ENCODE measurements at places on chromosomes 3 and 15.

- peak; percentile 39 for DNase-seq
Observed at GRCh38 chr3:141240286-141240685, 8.7 kb downstream of the PXYLP1 start.

GRCh38 chr15:54519577-54519976, 541.3 kb downstream of the UNC13C start:
- peak; percentile 39 for DNase-seq

GRCh38 chr3:191070762-191071403, 128.2 kb upstream of the OSTN start:
- no peak for DNase-seq

DNA sequence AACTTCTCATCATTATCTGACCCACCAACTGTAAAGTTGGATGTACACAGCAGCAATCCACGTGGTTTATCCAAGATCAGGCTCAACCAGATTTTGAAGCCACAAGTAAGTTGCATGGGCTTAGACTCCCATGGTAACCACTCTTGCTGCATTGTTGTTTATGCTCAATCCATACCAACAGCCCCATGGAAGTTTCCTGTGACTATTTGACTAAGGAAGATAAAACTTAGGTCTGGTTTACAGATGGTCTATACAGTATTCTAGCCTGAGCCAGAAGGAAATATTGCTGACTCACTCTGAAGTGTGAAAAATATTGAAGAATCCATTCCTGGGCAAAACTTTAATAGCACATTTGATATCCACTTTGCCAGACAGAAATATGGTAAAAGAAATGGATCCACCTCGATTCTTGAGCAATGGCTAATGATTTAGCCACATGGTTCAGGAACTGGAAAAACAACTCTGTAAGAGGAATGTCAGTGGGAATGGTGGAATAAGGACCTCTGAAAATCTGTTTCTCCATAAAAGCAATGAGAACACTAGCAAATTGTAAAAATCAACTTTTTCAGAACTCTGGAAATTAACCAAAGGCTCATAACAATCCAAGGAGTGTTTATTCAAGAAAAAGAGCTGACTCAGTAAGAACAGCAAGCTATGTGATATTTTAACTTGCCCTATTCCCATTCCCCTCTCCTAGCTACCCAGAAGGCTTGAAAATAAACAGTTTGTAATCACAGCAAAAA, 162.9 kb upstream of the STT3B start:
- peak; percentile 7 for DNase-seq

DNA sequence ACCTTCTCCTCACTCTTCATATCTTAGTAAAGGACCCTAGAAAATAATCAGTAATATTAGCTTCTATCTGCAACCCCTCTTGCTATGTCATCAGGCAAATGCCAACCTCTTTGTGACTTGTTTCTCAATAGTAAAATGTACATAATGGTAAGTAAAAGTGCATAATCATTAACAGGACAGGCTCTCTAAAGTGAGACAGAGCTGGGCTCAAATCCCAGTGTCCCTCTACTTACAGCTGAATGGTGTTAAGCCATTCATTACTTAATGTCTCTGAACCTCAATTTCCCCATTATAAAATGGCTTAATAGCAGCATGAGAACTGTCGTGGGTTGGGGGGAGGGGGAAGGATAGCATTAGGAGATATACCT, 62.6 kb upstream of the ATP11B start:
- DNase-seq, result no peak

DNA sequence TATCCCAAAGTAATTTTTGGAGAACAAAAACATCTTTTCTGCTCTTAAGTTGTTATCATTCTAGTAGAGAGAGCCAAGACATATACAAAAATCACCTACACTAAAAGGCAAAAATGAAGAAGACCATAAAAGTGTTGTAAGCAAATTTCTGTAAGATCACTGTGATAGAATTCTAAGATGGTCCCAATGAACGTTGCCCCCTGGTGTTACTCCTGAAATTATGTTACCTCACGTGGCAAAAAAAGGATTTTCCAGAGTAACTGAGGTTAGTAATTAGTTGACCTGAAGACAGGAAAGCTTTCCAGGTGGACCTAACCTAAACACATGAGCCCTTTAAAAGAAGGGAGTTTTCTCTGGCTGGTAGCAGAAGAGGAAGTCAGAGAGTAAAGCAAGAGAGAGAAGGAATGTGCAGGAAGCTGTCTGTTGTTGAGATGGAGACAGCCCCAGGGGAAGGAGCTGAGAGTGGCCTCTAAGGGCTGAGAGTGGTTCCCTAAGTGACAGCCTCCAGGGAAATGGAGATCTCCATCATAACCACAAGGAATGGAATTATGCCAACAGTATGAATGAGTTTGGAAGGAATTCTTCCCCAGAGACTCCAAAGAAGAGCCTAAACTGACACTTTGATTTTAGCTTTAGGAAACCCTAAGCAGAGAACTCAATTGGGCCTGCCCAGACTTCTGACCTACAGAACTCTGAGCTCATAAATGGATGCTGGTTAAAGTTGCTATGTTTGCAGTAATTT, 205.9 kb downstream of the CD47 start:
- DNase-seq, result no peak

DNA sequence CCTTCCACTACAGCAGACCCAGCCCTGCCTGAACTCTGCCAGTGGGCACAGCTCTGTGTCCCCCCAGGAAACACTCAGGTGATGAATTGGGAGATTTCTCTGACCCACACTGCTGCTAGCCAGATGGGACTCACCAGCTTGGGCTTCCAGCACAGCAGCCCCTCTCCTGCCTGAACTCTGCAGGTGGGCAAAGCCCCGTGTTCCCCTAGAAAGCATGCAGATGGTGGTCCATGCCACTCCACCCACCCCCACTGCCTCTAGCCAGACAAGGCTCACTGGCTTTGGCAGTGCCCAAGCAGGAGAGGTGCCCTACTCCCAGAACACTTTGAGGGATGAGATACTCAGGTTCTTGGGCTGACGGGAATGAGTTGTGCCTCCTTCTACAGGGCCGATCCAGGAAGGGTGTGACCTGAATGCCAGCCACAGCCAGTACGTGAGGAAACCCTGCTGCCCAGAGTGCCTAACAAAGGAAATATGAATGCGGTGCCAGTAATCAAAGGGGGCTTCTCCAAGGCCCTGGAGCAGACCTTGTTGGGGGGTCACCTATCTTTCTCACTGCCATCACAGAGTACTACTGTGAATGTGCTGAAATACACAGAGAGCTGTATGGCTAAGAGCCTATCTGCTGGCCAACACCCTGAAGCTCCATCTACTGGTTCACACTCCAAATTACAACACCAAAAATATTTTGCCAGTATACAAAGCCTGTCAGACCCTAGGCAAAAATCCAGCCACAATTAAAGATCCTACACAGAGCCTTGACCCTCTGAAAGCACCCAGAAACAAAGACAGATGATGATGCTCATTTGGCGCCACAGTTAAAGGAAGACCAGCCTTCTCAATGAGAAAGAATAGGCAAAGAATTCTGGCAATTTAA, 61.9 kb downstream of the BTLA start:
- DNase-seq, result peak; percentile 37

DNA sequence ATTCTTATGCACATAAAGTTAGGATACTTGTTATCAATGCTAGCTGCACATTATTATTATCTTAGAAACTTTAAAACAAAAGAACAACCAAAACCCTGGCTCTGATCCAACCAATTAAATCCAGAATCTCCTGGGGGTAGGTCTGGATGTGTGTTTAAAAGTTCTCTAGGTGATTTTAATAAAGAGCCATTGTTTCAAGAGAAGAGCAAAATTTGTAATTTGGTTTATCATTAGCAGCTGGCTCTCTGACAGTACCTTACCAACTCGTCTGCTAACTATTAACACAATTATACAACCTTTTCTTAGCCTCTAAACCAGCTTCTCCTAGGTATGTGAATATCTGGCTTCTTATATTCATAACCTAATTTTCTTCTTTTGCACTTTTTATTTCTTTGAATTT, 68.9 kb downstream of the IFT80 start:
- DNase-seq, result no peak

DNA sequence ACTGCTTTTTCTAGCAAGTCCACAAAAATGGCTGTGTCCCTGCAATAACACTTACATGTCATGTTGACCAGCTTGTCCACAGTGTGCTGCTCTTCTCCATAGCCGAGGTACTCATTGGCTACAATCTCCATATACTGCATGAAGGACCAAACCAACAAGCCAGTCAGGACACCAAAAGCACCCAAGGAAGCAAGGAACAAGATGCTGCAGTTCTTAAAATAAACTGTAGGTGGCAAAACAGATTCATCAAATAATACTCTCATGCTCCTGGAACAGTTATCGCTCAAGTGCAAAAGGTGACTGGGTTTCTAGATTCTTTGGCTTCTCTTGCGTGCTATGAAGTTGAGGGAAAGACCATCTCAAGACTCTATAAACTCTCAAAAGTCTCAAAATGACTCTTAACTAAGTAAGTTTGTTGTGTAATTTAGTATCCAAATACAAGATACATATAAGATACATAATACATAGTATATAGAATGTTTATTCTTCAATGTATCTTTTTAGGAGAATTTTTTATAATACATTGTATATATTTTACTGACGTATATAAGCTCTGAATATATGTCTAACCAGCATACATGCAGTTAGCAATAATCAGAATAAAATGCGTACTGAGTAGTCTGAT, 57.0 kb downstream of the NEK10 start:
- DNase-seq, result peak; percentile 82

- DNase-seq, result no peak
Observed at GRCh38 chr3:156388497-156389448, 166.1 kb downstream of the SSR3 start.

GRCh38 chr15:40287968-40288367, 5.1 kb upstream of the ANKRD63 start:
- no peak for DNase-seq

- DNase-seq, result no peak
Observed at GRCh38 chr3:3799173-3800079, at the start of gene LRRN1. Gene LRRN1 (plus strand): TSS chr3:3799431. CDS start chr3:3844642, 45,211 bp downstream.

GRCh38 chr3:74048699-74049098, 424.0 kb upstream of the PDZRN3 start:
- no peak for DNase-seq

- no peak for DNase-seq
Observed at GRCh38 chr3:119293105-119293870, 895 bp upstream of the ARHGAP31 start.

GRCh38 chr3:74921676-74922075, 307.2 kb upstream of the CNTN3 start:
- DNase-seq, result no peak

DNA sequence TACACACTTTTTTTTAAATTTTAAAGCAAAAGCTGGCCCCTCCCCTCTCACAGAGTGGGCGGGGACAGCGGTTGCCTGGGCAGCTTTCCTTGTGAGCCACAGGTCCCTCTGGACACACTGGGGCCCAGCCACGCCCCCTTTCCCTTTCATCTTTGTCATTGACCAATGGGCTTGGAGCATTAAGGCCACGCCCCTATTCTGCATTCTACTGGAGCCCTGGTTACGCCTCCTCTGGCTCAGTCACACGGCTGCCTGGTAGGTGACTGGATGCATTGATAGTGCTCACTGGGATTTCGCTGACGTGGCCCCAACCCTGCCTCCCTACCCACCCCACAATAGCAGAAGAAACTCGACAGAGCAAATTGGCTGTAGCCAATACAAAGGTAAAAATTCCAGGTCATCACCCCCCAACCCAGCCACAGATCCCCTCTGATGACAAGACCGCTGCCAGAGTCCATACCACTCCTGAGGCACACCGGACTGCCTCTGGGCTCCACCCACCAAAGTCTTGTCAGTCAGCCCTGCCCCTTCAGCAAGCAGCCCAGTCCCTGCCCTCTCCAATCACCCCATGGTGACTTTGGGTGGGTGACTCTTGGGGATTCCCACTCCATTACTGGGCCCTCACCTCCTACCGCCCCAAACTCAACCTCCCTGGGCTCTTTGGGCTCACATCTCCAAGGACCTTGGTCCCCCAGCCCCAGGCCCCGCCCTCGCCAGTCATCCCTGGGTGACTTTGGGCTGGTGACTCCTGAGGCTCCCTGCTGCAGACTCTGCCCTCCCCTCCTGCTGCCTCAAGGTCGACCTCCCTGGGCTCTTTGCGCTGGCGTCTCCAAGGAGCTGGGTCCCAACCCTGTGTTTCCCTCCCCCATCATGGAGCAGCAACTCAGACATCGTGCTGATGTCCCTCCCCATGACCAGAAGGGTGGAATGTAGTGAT, 112.2 kb upstream of the FAN1 start:
- DNase-seq, result no peak

GRCh38 chr3:38555149-38555840, 59.2 kb downstream of the EXOG start:
- no peak for DNase-seq

DNA sequence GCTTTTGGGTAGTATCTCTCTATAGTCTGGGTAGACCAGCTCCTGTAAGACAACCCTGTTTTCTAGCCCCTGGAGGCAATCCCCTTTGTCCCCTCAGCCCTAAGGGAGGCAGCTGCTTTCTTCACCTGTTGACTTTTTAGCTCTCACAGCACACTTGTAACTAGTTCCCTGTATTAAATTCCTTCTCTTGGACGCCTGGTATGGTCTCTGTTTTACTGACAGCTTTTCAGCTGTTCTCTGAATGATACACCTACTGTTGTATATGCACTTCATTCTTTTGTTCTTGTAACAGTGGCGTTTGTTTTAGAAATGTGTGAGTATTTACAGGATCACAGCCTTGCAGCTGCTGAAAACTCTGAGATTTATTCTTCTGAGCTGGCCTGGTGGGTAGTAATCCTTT, 413.0 kb upstream of the RBMS3 start:
- DNase-seq, result no peak

DNA sequence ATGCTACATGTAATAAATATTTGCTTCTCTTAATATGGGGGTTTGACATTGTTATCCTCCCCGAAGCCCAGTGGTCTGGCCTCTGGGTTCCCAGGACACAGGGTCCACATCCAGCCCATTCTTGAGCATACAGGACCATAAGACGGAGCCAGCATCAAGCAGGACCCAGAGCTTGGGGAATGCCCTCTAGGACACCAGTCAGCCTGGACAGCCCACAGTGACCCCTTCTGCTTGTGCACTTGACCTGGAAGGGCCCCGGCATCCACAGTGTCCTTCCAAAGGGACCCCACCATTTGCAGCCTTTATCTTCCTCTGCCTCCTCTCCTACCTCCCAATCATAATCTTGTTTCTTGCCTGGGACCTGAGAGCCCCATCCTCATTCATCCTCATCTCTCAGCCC, 46.2 kb upstream of the IREB2 start:
- no peak for DNase-seq

DNA sequence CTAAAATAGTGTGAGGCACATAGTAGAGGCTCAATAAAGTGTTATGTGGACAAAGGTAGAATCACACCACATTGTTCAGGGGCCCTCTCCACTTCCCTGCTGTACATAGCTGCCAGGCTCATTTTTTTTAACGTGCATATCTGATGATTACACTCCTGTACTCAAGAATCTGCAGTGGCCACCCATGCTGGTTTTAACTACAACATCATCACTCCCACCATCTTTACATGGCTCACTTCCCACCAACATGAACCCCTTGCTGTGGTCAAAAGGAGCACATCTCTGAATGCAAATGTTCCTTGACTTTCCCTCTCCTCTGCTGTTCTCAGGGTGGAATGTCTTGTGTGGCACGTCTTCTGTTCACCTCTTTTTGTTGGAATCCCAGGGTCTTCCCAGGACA, 76.7 kb downstream of the FEM1B start:
- no peak for DNase-seq

All from OCI-M1 (cell line).